ENCODE measurements at places on chromosomes 7 and 10.

DNA sequence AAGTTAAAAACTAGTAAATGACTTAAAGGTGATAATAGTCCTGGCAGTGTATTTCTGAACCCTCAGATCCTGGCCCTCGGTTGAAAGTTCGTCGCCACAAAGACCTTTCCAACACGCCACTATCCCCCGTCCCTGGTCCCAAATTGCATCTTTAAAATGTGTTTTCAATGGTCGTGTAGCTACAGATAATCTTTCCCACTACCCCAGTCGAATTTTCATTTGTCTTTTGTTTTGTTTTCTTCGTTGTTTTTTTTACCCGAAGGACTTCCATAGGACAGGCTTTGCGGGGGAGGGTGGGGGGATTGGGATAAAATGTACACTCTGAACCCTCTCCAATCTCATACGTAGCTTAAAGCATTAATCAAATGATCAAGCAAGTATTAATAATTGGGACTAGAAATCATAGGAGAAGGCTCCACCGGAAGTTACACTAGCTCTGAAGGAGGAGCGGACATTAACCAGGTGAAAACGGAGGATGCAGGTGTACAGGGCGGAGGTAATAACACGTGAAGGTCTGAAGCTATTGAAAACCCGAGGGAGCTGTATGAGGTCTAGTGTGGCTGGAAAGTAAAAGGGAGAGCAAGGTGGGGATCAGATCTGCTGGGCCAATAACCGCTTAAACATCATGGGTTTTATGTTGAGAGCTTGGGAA, 32.8 kb upstream of the PHF14 start:
- DNase-seq: no peak

GRCh38 chr10:124101351-124101750, 8.0 kb upstream of the CHST15 start:
- DNase-seq: no peak

GRCh38 chr7:155908385-155908784, 96.1 kb upstream of the SHH start:
- no peak for DNase-seq

GRCh38 chr10:90723416-90724068, 134.3 kb downstream of the HTR7 start:
- no peak for DNase-seq

Measured in CD8-positive, alpha-beta T cell (primary cell).